ENCODE measurements at places on chromosomes 1 and 21.
A peak's percentile ranks its signal among the peaks of the same experiment; 100 is the strongest.

DNA sequence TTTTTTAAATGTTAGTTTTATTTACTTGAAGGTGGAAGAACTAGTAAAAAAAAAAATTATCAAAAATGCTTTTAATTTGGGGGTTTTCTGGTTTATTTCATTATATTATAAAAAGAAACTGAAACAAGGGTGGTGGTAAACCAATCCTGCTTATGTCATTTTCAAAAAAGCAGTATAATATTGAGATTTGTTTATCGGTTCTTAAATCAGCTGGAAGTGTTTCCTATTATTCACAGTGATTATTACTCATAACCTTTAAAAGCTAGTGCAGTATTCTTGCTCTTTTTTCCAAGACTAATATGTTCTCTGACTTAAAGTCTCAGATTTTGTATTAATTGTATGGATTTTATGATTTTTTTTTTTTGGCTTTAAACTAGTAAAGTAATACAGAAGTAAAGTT lies 5.4 kb upstream of the LRRC40 start:
- no peak for DNase-seq

DNA sequence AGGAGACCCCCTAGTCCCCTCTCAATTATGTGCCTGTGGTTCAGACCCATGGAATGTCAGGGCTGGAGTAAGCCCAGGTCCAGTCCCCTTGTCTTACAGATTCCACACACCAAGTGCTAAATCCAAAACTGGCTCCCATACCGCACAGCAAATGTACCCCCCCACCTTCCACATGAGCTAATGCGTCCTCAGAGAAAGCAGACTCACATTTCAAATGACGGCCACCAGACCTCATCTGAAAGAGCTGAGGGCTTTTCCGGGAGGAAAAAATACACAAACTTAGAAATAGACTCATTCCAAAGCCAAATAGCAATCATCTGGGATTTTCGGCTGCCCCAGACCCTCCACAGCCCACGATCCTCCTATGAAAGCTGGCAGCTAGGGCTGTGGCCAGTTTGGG lies 12.8 kb upstream of the CNTN2 start:
- no peak for DNase-seq

GRCh38 chr1:218775501-218776021 lies 398.1 kb upstream of the LYPLAL1 start:
- DNase-seq: no peak

- no peak for DNase-seq
Observed at GRCh38 chr1:68101829-68102228, 51.4 kb upstream of the DIRAS3 start.

- no peak for DNase-seq
Observed at GRCh38 chr1:17507915-17508314, 31.6 kb upstream of the ARHGEF10L start.

DNA sequence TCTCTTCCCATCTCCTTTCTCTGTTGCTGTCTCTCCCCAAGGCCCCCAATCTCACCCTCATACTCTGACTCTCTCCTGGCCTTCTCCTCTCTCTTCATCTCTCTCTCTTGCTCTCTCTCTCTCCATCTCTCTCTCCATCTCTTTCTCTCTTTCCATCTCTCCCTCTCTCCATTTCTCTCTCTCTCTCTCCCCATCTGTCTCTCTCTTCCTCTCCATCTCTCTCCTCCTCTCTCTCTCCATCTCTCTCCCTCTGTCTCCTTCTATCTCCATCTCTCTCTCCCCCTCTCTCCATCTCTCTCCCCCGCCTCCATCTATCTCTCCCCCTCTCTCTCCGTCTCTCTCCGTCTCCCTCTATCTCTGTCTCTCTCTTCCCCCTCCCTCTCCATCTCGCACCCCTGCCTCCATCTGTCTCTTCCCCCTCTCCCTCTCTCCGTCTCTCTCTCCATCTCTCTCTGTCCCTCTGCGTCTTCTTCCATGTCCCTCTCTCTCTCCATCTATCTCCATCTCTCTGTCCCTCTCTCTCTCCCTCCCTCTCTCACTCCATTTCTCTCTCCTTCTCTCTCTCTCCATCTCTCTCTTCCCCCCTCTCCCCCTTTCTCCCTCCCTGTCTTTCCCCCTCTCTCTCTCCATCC lies 16.0 kb upstream of the EPHA8 start:
- DNase-seq: no peak

DNA sequence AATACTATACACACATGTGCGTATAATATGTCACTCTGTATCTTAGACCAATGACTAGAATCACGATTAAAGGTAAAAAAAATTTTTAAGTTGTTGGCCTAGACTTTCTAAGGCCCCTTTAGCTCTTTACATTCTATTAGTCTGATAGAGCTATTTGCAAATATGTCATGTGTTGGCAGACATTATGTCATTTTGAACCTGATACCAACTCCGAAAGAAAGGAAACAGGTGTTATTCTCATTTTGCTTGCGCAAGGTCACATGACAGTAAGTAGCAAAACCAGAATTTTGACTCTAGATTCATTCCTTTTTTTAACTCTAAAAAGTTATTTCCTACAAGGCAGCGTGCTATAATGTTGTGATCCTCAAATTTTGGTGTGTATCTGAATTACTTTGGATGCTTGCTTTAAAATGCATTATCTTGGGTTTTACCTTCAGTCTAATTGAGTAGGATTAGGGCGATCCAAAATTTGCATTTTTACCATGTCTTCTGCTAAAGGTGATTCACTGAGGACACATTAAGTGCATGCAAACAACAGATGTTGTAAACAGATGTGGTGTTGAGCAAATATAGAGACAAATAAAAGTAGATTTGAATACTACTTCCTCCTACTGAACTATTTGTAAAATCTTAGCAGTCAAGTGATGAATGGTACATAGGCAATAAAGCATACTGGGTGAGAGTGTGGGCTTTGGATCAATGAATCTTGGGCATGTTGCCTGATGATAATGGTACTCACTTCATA lies 63.5 kb upstream of the KIAA1614 start:
- DNase-seq: no peak

GRCh38 chr1:34441259-34442069 lies 264.8 kb downstream of the C1orf94 start:
- DNase-seq: no peak

GRCh38 chr1:42146626-42147320 lies 6.4 kb upstream of the GUCA2B start:
- peak; percentile 59 for DNase-seq

DNA sequence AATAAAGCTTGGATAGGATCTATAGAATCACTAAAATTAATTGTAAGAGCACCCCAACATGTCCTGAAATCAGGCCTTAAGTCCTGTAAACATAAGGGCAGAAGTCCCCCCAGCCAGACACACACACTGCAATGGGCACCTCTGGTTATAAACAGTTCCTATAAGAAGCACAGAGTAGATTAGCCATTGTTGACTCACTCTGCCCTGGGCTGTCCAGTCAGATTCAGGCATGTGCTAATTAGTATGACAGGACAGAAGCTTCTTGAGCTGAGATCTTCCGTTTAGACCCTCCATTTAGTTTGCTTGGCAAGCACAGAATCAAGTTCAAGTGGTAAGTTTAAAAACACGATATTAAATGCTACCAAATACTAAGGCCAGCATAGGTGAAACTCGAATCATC lies 11.8 kb upstream of the DENND1B start:
- no peak for DNase-seq

- peak; percentile 30 for DNase-seq
Observed at GRCh38 chr1:53860967-53861411, 22.9 kb upstream of the NDC1 start.

- DNase-seq: no peak
Observed at GRCh38 chr21:14592296-14593000, 46.3 kb upstream of the SAMSN1 start.

GRCh38 chr1:86183810-86184209 lies 27.2 kb upstream of the COL24A1 start:
- no peak for DNase-seq

DNA sequence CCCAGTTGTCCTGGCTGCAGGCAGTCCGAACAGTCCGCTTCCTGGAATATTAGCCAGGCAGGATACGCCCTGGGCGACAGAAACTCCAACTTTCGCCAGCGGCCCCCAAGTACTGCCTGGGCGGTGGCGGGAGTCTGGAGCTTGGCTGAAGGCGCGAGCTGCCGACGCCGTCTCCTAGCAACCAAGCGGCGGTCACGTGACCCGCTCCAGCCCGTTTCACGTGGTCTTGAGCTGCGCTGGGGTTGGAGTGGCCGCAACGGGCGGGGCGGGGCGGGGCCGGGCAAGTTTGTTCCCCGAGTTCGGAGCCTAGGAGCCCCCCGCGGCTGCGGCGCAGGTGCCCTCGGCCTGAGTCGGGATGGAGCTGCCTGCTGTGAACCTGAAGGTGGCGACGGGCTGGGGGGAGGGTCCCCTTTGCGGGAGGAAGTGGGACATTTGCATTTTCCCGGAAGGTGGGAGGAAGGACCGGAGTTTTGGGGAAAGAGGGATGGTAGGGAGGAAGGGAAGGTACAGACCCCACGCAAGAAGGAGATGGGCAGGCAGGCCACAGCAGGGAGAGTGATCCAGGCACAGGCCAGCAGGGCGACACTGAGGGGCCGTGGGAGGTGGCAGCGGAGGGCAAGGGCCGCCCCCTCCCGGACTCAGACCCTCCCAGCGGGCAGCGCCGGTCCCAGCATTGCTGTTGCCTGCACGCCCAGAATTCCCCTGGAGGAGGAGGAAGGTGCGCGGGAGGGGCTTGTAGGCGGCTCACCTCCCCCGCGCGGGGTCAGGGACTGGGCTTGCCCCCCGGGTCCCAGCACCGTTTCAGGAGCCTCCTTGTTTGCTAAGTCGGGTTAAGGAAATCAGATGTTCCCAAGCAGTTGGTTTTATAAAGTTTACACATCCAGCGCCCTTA lies at the start of gene AGTRAP:
Gene AGTRAP, plus strand, starts transcription at position 283 of the 892 bp plus-strand sequence. Its CDS starts 73 bp downstream, at position 356.
- DNase-seq: peak; percentile 98

DNA sequence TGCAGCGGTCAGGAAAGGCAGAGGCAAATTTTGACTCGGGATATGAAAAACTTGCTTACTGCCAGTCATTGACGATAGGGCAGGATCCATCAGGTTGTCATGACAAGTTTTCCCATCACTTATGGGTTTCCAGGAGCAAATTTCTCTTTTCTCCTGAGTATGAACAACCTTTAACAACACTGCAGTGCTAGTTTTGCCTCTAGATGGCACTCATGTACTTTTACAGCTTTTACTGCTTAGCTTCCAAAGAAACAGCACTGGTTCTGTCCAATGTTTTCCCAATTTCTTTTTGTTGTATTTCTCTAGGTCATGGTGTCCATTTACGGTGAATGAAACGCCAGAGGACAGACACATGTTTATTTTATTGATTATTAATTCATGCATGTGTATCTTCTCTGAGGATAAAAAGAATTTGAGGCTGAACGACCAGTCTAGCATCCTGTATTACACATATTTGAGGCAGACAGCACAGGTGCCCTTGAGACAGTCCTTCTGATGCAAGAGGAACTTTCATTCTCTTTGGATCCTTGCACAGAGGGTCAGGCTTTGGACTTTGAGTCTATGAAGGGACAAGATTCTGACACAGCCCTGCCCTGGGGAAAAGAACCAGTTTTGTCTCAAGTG lies 112.3 kb upstream of the TRABD2B start:
- DNase-seq: no peak

GRCh38 chr1:52627028-52627427 lies 5.9 kb upstream of the SHISAL2A start:
- no peak for DNase-seq

DNA sequence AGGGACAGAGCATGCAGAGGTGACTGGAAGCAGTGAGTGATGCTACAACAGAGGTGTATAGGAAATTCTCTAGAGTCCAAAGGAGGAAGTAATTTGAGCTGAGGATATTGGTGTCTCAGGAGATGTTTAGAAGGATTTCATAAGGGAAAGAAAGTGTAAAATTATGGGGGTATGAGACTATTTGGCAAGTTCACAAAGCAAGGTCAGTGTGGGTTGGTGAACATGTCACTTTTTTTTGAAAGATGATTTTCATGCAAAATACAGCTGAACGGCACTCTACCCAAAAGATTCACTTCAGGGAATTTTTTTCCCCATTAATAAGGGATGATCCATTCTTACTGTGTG lies 24.1 kb downstream of the HMGCS2 start:
- DNase-seq: no peak

DNA sequence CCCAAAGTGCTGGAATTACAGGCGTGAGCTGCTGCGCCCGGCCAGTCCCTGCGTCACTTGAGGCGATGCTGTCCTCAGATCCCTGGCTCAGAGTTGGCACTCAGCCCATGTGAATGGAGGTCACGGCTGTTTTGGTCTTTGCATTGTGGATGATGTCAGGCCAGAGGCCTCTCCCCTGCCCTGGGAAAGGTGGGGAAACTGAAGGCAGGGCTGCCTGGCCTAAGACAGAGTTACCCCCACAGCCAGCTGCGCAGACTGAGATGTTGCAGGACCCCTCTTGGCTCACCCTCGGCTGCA lies 821 bp downstream of the MASP2 start:
- DNase-seq: no peak

DNA sequence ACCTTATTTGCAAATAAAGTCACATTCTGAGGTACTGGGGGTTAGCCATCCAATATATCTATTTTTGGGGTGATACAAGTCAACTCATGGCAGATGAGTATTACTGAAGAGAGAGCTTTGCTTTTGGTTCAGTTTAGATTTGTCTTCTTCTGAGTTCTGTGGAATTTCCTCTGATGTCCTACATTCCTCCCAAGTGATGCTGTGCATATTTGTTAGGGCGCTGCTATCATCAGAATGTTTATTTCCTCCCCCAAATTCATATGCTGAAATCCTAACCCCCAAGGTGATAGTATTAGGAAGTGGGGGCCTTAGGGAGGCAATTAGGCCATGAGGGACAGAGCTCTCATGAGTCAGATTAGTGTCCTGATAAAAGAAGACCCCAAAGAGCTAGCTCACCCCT lies 96.2 kb upstream of the WLS start:
- no peak for DNase-seq

- DNase-seq: peak; percentile 74
Observed at GRCh38 chr21:46392921-46393320, 65.8 kb upstream of the DIP2A start.

DNA sequence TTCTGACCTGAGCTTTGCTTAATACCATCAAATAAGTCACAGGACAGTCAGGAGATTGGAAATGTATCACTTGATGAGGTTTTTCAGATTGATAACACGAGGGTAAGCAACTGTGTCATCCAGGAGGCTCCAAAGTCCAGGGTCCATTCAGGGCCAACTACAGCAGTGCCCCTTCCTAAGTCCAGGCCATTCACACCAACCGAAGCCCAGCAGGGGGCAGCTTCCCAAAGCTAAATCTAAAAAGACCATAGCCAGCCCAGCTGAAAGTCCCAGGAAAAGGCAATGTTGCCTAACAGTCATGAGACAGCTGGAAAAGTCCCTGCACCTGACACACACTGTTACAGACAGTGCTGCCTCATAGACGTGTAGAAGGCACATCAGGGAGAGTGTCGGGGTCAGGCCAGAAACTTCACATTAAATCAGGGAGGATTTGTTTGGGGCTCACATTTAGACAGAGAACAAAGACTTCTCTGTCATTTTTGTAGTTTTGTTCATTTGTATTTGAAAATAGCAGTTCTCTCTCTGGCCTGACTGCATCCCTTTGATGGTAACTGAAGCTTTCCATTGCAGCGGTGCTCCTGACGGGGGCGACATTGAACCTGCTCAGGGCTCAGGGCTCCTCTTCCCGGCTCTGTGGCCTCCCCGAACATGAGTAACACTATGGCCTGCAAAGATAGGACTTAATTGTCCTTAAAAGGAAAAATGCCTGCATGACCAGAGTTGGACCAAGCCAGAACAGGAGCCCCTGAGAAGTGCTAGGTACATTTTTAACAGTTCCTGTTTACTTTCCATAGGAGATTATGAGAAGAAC lies 200.4 kb downstream of the NRIP1 start:
- DNase-seq: peak; percentile 70
